RKO (cell line): ENCODE measurements at places on chromosomes 2 and 18.

DNA sequence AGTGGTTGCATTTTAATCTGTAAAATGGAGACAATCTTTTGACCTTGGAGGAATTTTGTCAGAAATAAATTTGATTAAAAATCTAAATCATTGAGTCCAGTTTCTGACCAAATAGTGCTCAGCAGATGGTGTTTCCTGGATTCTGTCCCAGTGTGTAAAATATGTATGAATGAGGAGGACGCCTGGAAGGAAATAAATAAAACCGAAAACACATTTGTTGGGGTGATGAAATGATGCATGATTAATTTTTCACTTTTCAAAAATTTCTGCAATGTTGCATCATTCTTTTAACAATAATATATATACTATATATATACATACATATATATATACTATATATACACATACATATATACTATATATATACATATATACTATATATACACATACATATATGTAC is 261.1 kb upstream of the TRIB2 start:
- DNase-seq = no peak

- no peak for DNase-seq
These were observed 5.4 kb upstream of the PUM2 start for GRCh38 chr2:20356042-20356441.

GRCh38 chr2:124884315-124884714 is 859.2 kb downstream of the CNTNAP5 start:
- DNase-seq = no peak

- no peak for DNase-seq
These were observed 369.7 kb downstream of the CTNNA2 start for GRCh38 chr2:79882548-79882947.

DNA sequence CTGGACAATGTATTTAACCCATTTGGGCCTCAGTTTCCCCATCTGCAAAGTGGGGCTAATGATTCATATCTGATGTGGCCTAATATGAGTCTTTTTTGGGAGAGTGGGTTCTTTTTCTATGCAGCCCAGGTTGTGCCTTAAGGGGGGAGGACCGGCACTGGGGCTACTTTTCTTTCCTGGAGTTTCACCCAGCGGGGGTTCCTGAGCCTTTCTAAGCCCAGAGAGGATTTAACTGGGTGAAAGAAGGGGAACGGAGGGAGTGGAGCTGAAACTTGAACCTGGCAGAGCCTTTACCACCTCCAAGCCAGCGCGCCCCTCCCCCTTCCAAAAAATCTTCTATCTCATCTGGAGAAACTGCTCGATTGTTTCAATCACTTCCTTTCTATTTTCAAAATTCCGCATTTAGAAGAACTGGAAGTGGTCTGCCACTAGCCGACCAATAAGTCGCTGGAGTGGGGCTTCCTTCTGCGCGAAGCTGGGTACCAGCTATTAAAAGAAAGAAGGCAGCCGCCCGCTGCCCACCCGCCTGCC is 205.0 kb upstream of the SMAD2 start:
- no peak for DNase-seq

DNA sequence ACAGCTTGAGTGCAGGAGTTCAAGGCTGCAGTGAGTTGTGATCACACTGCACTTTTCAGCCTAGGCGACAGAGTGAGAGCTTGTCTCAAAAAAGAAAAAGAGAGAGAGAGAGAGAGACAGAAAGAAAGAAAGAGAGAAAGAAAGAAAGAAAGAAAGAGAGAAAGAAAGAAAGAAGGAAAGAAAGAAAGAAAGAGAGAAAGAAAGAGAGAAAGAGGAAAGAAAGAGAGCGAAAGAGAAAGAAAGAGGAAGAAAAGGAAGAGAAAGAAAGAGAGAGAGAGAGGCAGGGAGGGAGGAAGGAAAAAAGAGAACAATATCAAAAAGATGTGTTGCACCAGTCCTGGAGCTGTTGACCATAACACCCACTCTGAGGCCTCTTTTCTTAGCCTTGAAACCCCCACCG is 89.8 kb upstream of the MBOAT2 start:
- no peak for DNase-seq

GRCh38 chr2:127649684-127650040 is 3.7 kb downstream of the GPR17 start:
- DNase-seq = peak; percentile 81

DNA sequence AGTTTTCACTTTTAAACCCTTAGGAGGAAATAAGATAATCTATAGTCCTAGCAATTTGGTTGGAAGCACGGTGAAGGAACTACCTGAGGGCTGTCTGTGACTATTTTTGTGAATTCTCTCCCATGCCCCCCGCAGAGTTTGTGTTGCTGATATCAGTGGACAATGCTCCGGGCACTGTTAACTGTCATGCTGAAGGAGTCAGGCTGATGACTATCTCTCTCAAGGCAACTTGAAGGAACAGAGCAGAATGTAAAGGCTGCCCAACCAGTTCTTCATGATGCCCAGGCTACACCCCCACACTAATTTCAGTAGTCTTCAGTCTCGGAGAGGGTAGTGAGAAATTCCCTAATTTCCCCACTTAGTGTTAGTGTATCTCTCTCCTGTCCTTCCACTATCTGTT is 21.6 kb upstream of the RAB6C start:
- DNase-seq = no peak

GRCh38 chr2:207202645-207203044 is 36.9 kb upstream of the KLF7 start:
- DNase-seq = peak; percentile 41

DNA sequence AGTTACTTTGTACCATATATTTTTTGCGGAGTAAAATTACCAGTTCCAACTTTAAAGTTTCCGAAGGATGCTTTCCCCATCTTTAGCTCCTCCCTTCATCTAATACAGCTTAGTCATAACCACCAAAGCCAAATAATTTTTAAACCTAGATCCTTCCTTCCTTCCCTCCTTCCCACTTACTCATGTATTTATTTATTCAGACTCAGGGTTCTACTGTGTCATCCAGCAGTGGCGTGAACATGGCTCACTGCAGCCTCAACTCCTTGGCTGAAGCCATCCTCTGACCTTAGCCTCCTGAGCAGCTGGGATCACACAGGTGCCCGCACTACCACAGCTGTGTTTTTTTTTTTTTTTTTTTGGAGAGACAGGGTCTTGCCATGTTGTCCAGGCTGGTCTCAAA is 4.4 kb downstream of the LPIN2 start:
- peak; percentile 12 for DNase-seq

GRCh38 chr2:240663546-240664190 is 19.0 kb downstream of the AQP12B start:
- DNase-seq = peak; percentile 4

- DNase-seq = no peak
These were observed 45.8 kb downstream of the PSMG2 start for GRCh38 chr18:12748671-12749070.

DNA sequence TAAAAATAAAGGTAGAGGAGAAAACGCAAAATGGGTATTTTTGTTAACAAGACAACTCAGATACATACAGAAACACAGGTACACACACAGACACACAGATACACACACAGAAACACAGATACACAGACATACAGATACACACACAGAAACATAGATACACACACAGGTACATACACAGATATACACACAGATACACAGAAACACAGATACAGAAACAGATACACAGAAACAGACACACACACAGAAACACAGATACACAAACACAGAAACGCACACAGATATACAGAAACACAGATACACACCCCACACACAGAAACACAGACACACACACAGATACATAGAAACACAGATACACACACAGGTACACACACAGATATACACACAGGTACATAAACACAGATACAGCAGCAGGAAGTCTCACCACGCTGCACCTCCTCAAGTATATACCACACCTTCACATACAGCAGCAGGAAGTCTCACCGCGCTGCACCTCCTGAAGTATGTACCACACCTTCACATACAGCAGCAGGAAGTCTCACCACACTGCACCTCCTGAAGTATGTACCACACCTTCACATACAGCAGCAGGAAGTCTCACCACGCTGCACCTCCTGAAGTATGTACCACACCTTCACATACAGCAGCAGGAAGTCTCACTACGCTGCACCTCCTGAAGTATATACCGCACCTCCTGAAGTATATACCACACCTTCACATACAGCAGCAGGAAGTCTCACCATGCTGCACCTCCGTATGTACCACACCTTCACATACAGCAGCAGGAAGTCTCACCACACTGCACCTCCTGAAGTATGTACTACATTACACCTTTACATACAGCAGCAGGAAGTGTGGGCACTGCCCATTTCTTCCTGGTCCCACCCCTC is 250.5 kb downstream of the HDAC4 start:
- no peak for DNase-seq

GRCh38 chr2:96122391-96122790 is 6.0 kb upstream of the ADRA2B start:
- DNase-seq = no peak

- no peak for DNase-seq
These were observed 19.3 kb downstream of the ZAP70 start for GRCh38 chr2:97732436-97733340.

DNA sequence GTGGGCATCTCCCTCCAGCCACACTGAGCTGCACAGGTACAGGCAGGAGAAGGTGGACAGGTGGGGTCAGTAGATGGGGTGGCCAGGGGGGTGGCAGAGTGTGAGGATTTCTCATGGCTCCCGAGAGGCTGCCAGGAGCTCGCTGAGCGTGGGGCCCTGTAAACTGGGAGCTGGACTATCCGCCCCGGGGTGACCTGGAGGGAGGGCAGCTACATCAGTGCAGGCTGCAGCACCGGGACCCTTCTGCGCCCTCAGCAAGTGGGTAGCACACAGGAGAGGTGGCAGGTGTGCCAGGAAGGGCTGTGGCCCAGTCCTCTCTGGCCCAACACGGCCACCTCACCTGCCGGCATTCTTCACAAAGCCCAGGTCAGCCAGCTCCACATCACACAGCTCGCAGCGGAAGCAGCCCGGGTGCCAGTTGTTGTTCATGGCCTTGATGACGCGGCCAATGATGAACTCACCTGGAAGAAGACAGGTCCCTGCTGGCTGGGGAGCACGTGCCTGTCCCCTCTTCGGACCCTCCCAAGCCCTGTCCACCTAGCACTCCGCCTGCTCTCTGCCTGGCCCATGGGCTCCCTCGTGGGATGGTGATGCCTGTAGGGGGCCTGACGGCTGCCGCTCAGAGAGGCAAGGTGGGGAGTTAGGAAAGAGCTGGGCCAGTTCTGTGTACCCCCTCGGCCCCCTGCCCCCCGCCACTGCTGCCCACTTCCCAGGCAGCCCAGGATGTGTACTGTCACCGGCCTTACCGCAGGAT is 8.3 kb downstream of the GPR17 start:
- no peak for DNase-seq

DNA sequence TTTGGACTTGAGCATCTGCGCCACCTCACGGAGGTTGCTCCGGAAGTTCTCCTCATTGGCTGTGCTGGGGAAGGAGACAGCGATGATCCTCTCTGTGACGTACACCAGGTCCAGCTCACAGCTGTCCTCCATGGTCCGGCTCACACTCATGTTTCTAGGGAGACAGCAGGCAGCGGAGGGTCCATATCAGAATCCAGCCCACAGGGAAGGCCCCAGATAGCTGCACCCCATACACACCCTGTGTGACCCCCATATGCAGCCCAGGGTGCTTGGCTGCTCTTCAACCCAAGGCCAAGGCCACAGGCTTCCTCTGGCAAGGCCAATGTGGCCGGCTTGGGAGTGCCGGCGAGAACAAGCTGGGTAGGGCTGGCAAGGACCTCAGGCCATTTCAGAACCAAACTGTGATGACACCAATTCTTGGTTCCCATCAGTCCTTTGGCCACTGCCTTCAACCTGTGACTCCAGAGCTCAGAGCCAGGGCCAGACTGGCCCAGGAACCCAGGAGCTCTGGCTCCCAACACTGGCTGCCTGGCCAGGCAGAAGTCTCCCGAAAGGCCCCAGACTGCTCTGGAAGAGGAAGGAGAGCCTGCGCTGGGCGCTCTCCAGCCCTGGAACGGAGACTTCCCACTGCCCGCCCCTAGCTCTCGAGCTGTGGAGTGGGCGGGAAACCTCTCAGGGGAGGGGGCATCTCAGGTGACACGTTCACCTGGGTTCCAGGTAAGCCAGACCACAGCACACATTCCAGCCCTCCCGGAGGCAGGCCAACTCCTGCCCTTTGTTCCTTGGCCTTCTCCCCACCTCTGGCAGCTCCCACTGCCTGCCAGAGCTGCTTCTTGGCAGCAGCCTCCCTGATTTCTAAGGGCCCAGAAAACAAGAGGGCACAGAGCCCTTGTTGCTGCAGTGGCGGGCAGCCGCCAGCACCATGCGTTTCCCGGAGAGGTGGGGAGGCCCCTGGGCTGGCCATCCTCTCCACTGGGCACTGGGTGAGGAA is 104.7 kb downstream of the TNS1 start:
- no peak for DNase-seq

- no peak for DNase-seq
These were observed 731.7 kb upstream of the ID2 start for GRCh38 chr2:7950035-7950612.

GRCh38 chr18:8526332-8526731 is 82.9 kb upstream of the RAB12 start:
- no peak for DNase-seq

DNA sequence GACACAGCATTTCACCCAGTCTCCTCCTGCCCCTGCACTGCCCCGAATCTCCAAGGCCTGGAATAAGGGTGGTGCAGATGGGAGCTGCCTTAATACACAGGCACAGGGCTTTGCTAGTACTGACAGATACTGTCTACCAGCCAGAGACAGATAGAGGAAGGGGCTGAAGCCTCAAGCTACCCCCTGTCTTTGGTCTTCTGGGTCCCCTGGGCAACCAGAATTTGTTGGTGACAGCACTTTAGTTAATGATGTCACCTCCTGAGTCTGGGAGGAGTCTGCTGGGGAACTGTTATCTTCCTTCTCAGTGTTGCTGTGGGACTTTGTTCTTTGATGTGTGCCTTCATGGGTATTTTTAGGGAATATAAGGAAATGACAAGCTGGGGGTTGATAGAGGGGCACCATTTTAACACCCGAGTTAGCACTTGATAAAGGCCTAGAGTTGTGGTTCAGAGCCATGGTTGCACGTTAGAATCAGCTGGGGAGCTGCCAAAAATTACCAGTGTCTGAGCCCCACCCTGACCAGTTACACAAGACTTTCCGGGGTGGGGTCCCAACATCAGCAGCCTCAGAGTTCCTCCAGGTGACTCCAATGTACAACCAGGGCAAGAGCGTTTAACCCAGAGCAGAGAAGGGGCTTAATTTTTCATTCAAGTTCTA is 136.8 kb downstream of the SMAD7 start:
- no peak for DNase-seq

DNA sequence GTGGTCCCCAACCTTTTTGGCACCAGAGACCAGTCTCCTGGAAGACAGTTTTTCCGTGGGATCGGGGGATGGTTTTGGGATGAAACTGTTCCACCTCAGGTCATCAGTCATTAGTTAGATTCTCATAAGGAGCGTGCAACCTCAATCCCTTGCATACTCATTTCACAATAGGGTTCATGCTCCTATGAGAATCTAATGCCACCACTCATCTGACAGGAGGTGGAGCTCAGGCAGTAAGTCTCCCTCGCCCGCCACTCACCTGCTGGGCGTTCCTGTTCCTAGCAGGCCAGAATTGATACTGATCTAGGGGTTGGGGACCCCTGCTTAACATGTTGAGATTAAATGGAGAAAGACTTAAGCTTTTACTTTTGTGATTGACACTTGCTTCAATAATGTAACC is 9.9 kb downstream of the NABP1 start:
- no peak for DNase-seq
